Cortex of kidney (tissue), 1 donor: ENCODE measurements at places on chromosomes 11 and 22.

- DNase-seq, result no peak
Observed at GRCh38 chr11:120571476-120571875, 59.9 kb downstream of the GRIK4 start.

DNA sequence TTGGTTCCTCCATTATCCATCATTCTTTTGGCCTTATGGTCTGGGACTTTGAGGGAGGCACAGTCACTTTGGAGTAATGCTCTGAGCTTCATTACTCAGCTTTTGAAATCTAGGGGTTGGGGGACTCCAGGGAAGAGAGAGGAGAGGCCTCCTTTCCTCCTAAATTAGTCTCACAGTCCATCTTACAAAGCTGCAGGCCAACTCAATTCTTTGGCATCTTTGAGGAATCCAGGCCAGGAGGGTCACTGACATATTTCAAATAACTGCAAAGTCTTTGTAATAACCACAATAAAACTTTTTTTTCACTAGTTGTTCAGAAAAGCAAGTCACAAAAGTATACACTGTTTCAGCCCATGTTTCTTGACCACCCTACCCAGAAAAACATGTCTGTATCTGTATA lies 73.3 kb upstream of the FAR1 start:
- DNase-seq, result no peak

DNA sequence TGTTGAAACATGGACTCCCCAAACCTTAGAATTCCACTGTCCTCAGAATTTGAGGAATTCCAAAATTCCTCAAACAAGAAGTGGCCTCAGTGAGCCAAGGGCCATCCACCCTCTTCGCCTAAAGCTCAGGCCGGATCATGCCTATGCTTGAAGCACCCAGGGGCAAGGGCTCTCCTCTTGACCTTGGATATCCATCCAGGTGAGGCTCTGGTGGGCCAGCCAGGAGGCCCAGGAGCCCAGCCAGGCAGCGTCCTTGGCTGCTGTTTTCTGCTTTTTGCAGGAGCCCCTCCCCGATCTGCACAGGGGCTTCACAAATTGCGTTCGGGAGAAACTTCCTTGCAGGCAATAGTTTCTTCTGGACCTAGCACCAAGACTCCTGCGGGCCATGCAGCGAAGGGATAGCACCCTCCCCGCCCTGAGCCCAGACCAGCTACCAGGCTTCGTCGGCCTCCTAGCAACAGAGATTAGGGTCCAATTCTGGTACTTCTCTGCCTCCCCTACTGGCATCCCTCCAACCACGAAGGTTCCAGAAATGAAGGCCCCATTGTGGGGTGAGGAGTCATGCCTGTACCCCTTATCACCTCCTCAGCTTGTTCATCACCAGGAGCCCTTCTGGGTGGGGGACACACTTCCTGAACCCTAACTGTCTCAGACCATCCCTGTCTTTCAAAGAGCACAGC lies 2.0 kb downstream of the PHLDA2 start:
- no peak for DNase-seq

GRCh38 chr11:70739091-70739490 lies 340.8 kb downstream of the CTTN start:
- no peak for DNase-seq

GRCh38 chr11:111819161-111819828 lies 52.1 kb downstream of the ALG9 start:
- no peak for DNase-seq

- no peak for DNase-seq
Observed at GRCh38 chr11:80538040-80538439, 1097.2 kb upstream of the TENM4 start.

DNA sequence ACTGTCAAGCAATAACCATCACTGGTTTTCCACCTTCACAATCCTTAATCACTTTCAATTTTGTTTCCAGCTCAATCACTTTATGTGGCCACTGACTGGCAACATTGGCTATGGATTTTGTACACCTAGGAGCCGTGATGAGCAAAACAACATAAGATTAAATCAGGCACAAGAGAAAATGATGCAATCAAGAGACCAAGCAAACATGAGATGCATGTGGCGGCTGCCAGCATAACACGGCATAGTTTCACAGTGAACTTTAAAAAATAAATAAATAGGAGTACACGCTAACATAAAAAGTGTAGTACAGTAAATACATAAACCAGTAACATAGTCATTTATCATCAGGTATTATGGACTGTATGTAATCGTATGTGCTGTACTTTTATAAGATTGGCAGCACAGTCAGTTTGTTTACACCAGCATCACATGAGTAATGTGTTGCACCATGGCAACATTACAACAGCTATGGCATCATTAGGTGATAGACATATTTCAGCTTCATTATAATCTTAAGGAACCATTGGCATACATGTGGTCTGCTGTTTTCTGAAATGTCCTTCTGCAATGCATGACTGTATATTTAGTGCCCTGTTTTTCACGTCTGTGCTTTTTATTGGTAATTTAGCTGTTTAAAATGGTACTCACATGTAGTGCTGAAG lies 83.3 kb upstream of the PRDM11 start:
- DNase-seq, result no peak

DNA sequence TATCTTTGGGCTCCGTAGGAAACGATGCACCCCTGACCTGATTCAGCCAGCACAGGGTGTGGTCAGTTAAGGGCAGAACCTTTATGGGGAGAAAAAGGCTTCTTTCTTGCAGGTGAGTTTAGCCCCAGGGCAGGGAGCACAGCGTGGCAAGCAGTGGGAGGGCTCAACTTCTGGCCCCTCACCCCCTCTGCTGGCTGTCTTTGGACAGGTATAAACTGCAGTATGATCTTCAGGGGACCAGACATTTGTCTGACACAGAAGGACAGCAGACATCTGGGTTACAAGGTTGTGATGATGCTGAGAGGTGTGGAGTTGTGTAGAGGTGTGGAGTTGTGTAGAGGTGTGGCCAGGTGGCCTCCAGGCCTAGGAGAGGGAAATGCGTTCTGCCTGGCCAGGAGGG lies 324.0 kb upstream of the PLET1 start:
- DNase-seq, result no peak

GRCh38 chr22:41447435-41448188 lies 1.0 kb upstream of the TOB2 start:
- no peak for DNase-seq

GRCh38 chr11:17314232-17314547 lies 37.4 kb upstream of the NCR3LG1 start:
- DNase-seq, result no peak

GRCh38 chr22:40720538-40721256 lies 41.4 kb downstream of the MCHR1 start:
- DNase-seq, result no peak

GRCh38 chr11:23336961-23337360 lies 476.7 kb upstream of the CCDC179 start:
- DNase-seq, result no peak

DNA sequence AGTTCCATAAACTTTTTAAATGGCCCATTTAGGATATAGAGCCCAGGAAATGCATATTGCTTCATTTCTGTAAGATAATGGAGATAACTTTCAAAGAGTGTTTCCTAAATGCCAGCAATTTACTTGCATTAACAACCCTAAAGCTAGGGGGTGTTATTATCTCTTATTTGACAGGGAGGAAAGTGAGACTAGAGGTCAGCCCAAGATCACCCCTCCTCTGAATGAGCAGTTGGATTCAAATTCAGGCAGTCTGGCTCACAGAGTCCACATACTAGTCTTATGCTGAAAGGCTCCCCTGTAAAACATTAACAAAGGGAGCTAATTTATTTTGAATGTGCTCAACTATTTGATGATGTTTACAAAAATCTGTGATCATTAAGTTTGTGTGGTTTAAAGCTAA lies 49.9 kb upstream of the TRIM77 start:
- DNase-seq, result no peak

DNA sequence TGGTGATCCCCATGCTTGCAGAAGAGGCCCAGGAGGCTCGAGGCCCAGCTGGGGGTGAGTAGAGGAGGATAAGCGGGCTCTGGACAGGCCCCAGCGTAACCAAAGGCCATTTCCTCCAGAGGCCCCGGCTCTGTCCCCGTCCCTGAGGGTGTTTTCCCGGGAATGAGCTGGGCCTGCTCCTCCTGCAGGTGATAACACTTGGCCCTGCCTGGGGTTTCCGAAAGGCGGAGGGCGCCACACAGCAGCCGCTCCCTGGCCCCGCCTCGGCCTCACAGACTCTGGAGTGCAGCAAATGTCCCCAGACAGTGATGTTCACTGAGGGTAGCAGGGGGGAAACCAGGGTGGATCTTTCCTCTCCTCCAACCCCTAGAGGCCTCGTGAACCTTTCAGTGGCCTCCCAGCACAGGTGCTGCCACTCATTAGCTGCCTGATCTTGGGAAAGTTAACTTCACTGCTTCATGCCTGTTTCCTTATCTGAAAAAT lies 10.5 kb upstream of the MGAT3 start:
- no peak for DNase-seq

GRCh38 chr11:90364527-90364926 lies 141.7 kb upstream of the CHORDC1 start:
- no peak for DNase-seq

- DNase-seq, result no peak
Observed at GRCh38 chr22:38455076-38455529, at the start of gene KCNJ4. KCNJ4 (minus strand) TSS chr22:38455199; CDS start chr22:38428132, 27,067 bp downstream.

GRCh38 chr11:46554213-46555147 lies 39.3 kb downstream of the AMBRA1 start:
- no peak for DNase-seq

DNA sequence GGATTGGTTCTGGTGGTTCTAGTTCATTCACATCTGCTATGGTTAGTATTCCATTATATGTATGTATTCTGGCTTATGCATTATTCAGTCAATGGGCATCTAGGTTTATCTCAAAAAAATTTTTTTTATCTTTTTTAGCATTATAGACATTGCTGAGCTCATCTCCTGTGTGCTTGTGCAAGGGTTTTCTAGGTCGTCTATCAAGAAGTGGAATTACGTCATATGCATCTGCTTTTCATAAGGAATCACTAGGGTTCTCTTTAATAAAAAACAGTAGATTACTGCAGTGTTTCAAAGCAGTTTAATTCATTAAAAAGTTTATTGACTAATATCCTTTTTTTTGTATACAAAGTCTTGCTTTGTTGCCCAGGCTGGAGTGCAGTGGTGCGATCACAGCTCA lies 21.3 kb downstream of the TBC1D22A start:
- DNase-seq, result no peak

DNA sequence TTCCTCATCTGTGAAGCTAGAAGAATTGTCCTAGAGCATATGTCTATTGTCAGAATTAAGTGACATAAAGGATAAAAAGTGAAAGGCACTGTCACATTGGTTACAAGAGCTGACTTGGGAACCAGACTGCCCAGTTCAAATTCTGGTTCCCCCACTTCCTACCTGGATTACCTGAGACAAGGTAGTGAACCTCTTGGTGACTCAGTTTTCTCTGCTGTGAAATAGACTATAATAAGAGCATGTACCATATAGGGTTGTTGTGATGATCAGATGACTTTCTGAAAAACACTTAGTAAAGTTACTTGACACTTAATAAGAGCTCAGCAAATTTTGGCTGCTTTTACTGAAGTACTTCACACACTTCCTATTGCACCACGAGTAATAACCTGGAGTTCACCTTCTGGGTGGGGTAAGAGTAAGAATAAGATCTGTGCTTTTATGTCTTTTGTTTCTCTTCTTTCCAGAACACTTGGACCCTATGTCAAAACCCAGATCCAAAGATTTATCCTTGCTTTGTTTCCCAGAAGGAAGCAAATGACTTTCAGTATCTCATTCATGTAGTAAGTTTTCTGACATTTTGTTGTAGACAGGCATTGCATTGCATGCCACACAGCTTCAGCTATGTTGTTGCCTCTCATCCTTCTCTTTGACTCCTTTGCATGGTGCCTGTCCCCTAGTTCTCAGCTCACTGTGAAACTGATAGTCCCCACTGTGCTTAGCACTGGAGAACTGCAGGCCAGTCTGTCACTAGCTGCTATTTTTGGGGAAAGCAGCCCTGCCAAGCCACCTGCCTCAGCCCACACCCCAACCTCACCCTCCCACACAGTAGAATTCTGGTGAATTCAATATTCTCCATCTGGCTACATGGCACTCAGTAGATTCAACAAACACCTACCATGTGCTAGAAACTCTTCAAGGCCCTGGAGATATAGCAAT lies 121.8 kb upstream of the POU2AF2 start:
- DNase-seq, result no peak

DNA sequence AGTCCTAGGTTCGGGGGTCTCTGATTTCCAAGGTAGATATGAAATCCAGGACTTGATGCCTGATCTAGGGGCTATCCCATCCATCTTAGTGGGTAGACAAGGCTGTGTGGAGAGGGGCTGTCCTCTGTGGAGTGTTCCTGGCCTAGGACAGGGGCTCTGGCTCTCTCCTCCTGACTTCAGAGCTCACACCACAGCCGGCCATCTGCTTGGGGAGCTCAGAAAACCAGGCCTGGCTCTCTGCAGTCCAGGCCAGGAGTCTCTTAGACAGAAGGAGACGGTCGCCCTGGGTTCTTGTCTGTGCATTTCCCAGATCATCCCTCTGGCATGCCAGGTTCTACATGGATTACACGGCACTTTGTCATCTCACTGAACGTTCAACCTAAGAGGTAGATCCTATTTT lies 17.9 kb downstream of the TUB start:
- DNase-seq, result no peak

- DNase-seq, result no peak
Observed at GRCh38 chr11:114147375-114148012, 88.0 kb downstream of the ZBTB16 start.

GRCh38 chr11:61024938-61025820 lies 53.7 kb downstream of the CD6 start:
- no peak for DNase-seq

DNA sequence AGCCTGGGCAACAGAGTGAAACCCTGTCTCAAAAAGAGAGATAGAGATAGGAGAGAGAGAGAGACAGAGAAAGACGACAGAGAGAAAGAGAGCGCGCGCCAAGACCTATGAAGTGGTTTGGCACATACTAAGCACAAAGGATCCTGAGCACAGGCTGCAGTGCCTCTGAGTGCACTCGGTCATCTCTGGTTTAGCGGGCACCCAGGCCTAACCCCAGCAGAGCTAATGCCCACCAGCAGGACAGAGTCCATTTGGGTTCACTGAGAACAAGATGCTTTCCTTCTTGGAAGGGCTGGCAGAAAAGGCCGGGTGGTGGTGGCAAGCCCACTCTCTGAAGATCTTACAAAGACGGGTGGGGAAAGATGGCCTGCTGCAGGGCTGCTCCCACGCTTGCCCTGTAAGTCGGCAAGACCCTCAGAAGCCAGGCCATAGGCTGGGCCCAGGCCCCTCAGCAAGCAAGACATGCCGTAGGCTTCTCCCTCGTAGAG lies 3.3 kb downstream of the SCARF2 start:
- no peak for DNase-seq

- no peak for DNase-seq
Observed at GRCh38 chr11:128227466-128227865, 359.9 kb downstream of the ETS1 start.

- DNase-seq, result no peak
Observed at GRCh38 chr11:46015941-46016340, 93.5 kb downstream of the LARGE2 start.
